Right renal pelvis (tissue), 4 donors: ENCODE measurements at places on chromosomes 7 and 10.

GRCh38 chr7:91165846-91166230 lies 98.4 kb upstream of the FZD1 start:
- DNase-seq: no peak

DNA sequence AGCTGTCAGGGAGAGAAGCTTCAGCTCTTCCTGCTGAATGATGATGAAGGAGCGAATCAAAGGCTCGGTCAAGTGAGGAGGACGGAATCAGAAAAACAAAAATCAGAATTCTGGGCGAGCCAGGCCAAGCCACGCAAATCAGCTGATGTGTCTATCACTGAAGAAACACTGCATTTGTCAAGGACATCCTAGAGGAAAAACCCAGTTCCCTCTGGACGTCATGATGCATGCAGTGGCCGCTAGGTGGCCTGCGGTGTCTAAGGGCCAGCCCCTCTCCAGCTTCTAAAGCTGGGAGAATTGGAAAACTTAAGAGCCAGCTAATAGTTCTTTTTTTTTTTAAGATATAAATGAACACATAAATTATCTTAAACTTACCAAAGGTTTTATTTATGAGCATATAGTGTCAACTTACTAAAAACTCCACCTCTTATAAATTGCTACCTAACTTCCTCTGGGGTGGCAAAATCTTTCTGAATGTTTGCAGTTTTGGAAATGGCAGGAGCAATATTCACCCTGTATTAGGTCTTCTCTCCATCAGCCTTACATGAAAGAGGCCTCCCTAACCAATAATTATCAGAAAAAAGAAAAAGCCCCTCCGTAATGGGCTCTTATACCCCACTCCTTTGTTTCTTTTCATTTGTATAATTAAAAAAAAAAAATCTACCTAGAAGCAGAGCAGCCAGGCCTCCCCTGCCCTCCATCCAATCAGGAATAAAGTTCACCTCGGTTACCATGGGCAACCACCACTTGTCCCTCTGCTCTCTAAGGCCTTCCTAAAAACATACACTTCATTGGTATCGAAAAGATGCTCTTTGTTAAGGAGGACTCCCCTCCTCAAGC lies 186.8 kb downstream of the USP6NL start:
- DNase-seq: peak; percentile 27

DNA sequence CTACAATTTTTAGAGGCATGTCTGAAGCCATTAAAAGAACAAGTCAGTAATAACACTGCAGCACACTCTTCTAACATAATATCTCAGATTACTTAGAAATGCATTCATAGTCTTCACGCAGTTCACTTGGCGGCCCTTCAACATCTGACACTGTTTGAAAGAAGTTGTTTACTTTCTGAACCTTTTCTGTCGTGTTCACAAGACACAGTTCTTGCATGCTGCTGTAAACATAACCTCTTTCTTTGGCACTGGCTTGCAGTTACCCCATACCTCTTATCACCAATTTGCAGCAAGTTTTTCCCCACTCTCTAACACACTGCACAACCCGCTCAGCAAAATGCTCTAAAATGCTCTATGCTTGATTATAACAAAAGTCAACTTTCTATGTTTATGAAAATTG lies 12.0 kb downstream of the PIP4K2A start:
- no peak for DNase-seq

DNA sequence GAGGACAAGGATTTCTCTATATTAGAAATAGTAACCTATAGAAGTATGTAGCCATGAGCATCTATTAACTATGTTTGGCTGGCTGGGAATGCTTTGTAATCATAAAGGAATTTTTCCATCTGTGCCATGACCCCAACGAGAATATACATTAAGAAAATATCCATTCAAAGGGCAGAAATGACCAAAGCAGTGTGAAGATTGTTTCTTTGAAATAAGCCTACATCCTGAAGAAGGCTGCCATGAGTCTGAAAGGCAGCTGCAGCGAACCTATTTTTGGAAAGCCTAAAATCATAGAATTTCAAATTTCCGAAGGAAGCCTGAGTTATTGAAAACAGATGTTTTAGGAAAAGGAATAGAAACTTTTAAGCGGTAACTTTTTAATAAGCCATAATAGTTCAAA lies 244.2 kb upstream of the FOXK1 start:
- no peak for DNase-seq

DNA sequence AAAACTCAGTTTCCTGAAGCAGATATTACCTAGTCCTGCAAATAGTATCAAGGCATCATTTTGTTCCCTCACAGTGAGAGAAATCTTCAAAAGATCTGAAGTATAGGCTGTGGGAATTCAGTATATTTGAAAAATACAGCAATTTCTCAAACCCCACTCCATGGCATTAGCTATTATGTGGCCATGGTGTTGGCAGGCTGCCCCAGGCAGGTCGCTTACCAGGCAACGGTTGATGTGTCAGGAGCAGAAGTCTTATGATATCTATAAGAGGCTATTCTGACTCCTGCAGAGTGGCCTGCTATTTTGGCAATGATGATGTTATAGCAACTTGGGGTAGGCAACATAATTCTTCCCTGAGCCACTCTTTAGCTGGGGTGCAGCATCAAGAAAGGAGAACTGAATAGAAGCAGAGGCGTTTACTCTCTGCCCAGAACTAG lies 187.9 kb downstream of the PLXDC2 start:
- no peak for DNase-seq

GRCh38 chr10:117107238-117107637 lies 30.8 kb downstream of the VAX1 start:
- DNase-seq: no peak

DNA sequence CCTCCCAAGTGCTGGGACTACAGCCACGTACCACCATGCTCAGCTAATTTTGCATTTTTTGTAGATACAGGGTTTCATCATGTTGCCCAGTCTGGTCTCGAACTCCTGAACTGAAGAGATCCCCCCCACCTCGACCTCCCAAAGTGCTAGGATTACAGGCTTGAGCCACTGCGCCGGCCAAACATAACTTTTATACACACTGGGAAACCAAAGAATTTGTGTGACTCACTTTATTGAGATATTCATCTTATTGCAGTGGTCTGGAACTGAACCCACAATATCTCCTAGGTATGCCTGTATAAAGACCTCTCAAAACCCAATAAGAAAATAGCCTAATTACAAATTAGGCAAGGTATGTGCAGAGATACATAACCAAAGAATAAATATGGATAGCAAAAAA lies 182.6 kb upstream of the FEZF1 start:
- DNase-seq: no peak

- no peak for DNase-seq
Measured at GRCh38 chr10:5679606-5680005, 5.0 kb upstream of the TASOR2 start.

GRCh38 chr7:116011584-116011983 lies 19.0 kb downstream of the TFEC start:
- DNase-seq: no peak

DNA sequence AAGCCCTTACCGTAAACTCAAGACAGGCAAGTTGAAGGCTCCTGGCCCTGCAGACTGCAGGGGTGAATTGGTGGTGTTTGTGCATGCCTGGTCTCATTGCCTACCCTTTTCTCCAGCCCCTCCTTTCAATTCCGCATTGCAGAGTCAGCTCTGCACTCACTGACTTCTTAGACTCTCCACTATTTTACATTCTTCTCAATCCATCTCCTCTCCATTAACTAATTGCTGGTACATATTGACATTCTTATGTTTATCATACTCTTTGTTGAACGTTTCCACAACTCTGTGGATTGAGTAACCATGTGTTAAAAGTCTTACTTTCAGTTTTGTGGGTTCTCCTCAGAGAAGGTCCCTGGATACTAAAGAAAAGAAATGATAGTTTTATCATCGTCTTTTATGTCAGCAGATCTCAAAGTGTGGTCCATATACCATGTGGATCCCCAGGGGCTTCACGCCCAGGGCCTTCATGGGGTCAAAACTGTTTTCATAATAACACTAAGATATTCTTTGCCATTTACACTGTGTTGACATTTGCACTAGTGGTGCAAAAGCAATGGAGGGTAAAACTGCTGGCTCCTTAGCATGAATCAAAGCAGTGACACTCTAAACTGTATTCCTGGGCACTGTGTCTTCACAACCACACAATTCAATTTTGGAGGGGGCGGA lies 135.4 kb upstream of the FZD1 start:
- no peak for DNase-seq

DNA sequence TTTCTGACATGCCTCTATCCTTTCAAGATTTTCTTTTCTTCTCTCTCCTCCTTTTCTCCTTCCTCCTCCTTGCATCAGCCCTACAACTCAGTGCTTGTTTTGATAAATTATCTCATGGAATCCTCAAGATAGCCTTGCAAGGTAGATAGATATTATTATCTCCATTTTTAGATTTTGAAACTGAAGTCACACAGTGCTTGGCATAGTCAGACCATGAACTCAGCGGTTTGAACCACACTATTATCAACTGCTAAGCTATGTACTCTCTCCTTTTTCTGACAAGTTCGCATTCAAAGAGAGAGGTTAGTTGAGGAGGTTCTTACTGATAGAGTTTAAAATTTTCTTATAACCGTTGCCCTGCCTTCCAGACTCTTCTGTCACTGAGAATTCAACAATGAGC lies 79.1 kb downstream of the SUGCT start:
- DNase-seq: no peak

GRCh38 chr7:100572949-100573675 lies 588 bp downstream of the SAP25 start:
- no peak for DNase-seq

DNA sequence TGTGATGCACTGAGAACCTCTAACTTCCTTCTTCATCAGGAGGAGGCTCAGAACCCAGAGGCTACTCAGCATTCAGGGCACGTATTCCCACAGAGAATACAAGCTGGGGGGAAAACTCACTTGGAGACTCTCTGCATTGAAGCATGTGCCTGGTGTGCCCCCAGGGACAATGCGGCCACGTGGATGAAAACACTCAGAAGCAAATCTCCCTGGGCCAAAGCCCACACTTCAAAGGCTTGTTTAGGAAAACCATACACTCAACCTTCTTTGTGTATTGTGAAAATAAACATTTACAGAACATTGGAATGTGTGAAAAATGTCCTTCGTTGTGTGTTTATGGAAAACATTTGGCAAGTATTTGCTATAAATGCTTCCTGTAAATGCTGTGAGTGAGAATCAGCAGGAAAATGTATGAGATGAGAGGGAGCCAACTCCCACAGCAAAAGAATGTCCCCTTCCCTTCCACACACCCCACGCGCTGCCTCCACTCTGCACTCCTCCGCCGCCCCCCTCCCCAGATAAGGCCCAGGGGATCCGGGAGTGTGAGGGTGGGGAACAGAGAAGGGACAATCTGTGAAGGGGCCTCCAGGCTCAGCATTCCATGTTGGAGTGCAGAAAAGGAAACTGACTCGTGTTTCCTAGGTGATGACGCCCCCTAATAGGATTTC lies 339.5 kb downstream of the ELMO1 start:
- no peak for DNase-seq

DNA sequence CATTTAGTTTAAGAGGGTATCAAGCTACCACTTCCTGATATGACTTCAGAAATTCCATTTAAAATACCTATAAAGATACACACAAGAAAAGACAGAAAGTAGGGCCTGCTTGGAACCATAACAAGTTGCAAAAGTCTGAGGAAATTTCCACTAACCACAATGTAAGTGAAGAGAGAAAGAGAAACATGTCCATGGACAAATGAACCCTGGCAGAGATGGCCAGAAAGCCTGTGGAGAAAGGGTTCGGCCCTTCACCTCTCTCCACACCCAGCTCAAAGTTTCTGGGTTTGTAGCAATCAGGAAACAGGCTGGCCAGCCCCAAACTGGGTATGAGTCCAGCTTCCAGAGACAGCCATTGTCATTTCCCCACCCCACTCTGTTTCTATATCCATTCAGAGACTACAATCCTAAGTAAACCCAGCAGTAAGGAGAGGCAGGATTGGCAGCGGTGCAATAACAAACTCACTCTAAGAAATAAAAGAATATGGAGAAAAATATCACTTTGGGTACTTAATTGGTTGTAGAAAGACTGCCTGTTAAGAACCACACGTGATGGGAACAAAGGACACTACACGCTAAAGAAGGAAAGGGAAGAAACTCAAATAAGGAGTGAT lies 71.1 kb downstream of the STK17A start:
- DNase-seq: no peak

- no peak for DNase-seq
Measured at GRCh38 chr7:13161125-13161524, 473.7 kb downstream of the ARL4A start.

DNA sequence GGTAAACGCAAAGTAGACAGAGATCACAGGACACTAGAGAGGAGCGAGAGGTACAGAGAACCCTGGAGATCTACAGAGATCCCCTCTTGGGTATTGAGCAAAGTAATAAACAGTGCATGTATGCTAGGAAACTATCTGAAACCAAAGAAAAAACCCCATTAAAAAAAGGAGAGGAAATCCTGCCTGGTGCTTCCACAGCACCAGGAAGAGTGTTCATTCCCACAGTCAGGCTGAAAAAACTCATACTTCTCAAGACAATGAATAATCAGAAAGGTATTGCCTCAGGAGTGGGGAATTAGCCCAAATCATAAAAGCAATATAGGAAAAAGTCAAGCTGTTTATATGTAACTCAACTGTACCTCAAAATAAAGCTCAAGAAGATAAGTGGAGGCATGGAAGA lies 59.1 kb downstream of the ANKRD26 start:
- DNase-seq: no peak

DNA sequence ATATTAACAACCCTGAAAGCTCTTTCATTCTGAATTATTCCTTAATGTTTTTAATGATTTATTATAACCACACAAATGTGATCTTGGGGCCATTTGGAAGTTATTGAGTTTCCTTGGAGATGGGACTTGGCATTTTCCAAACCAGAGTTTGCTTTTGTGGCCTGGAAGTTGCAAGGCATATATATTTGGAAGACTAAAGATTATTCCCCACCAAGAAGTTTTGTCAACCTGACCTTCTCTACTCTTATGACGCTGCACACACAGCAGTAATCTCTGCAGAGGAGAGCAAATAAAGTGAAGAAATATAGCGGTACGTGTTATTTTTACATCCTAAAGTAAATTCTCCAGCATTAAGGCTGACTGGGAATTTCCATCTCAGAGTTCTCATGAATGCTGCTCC lies 397.0 kb downstream of the LRMDA start:
- no peak for DNase-seq

DNA sequence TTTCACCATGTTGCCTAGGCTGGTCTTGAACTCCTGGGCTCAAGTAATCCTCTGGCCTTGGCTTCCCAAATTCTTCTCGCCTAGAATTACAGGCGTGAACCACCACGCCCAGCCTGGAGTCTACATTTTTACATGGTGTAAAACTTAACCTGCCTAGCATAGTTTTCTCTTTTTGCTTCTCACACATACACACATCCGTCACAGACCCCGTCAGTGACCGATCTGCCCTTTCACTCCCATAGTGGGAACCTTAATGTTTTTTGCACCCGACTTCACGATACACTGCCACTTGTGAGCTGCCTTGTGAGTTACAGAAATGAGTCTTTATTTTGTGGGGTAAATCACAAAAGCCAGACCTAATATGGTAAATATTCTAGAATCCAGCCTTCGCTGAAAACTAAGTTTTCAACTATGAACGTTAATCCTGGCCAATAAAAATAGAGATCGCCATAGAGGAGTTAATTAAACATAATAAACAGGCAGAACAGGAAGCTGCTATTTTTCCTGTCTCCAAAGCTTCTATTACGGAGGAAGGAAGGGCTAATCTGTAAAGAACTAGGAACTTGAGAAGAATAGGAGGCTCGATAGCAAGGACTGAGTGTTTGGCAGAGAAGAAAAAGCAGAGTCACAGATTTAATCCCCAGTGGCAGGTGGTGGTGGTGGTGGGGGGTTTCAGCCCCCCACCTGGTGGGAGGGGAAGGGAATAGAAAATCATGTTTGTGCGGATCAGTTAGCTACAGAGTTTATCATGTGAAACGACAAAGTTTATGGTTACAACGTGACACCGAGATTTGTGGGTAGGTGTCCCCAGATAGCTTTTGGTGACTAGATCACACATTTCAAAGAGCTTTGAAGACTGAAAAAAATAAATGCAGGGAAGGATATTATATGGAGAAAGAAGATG lies 14.7 kb upstream of the FAM171A1 start:
- DNase-seq: no peak
